ENCODE measurements at places on chromosomes 6 and 20.

DNA sequence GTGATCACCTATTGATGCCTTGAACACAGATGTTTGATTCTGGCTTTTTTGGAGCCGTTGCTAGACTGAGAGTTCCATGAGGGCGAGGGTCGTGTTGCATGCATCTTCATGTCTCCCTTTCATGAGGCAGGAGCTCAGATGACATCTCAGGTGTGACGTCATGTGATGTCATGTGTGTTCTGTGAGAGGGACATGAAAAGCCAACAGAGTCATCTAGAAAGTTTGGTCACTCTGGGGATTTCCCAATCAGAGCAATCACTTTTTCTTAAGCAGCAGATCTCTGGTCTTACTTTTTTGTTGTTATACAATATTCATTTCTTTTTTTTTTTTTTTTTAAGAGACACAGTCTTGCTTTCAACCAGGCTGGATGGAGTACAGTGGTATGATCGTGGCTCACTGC, 411.8 kb downstream of the PREX1 start:
- no peak for DNase-seq

DNA sequence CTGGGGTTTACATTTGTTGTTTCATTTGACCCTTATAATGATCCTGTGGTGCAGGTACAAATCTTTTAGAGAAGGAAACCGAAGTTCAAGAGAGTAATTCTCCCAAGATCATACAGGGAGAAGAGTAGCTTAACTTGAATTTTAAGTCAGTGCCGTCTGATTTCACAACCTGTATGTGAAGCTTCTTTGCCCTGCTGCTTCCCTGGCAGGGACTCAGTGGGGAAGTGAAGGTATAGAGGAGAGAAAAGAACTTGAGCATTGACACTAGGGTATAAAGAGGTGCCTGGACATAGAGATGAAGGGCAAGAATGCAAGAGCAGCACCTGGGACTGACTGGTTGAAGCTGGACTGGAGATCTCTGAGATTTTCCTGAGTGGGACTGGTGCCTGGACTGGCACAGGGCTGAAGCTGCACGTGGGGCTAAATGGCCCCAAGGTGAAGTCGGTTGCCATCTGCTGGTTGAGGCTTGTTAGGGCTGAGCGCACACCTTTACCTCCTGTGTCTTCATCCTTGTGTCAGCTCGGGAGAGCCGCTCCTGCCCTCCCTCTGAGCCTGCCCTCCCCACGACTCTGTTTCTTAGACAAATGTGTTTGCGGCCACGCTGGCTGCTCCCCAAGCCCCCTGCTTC, 41.8 kb downstream of the FARS2 start:
- no peak for DNase-seq

DNA sequence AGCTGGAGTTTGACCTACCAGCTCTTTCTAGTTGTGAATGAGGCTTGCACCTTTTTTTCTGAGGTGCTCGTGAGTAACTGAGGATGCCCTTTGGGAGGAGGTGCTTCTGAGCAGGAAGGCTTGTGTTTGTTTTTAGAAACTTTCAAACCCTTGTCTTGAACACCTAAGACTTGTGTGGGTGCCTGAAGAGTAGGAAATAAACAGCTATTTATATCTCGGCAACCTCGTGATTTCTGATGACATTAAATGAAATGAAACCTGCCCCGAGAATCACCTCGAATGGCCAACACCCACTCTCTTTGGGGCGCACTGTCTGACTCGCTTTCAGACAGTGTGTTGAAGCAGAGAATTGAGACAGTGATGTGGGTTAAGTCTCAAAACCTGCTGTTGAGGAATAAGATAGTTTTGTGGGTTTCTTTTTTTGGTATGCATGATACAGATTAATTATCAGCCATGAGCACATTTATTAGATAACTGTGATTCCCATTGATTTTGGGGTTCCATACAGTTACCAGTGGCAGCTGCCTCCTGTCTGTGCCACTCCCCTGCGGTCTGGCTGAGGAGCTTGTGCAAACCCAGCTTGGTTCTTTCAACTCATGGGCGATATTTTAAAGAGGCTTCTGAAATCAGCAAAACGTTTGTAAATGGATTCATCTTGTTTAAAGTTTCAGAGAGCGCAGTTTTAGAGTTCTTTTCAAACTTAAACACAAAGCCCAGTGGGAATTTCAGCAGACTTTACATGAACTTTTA, 8.4 kb downstream of the IRF4 start:
- DNase-seq: no peak

GRCh38 chr20:8021541-8022269, 2.1 kb upstream of the TMX4 start:
- DNase-seq: no peak

GRCh38 chr6:49151957-49152356, 311.1 kb downstream of the MMUT start:
- DNase-seq: no peak

DNA sequence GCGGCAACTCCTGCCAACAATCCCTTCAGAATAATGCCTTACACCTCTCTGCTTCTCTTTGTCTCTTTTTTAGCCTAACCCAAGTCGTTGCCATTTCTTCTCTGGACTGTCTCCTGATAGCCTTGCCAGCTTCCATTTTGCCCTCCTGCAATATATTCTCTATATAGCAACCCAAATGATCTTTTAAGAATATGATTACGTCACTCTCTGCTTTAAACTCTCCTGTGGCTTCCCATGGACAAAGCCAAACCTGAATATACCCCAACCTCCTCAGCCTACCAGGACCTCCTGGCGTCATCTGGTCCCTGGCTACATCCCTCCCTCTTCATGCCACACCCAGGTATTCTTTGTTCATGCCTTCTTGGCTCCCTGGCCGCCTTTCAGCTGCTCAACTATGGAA, 126.5 kb upstream of the KCNK16 start:
- DNase-seq: no peak

- DNase-seq: no peak
These were observed 63.2 kb downstream of the RAB44 start for GRCh38 chr6:36760685-36761435.

DNA sequence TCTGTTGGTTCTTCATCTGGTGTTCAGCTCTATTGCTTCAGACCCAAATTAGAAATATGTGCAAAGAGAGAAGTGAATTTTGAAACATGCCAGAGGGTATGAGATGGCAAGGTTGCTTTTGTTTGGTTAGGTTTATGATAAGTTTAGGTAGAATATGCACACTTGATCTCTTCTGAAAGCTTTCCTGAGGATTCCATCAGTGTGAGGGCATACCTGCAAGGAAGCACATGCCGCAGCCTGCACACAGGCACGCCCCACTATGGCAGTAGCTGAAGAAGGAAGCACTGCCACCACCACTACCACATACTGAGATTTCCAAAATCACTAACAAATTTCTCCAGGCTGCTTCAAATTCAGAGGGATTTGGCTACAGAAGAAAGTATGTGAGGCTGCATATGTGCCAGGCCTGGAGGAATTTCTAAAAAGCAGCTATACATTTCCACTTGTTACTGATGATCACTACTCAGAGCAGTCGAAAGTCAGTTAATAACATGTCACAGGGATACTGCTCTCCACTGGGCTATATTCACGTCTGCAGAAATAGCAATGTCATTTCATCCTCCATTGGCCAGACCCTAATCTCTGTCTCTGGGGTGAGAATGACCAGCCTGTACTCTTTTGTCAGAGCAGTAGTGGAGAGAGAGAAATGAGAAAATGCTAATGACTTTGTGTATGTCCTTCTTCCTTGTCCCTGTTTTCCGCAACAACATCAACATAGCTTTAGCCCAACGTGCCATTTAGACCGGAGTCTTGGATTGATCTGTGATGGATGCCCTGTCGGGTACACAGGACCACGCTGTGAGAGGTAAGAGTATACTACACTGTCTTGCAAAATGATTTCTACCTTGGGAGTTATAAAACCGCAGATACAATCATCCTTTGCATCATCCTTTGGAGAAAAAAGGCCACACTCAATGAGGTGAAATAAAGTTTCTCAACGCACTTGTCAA, 396.7 kb downstream of the LAMA2 start:
- no peak for DNase-seq

DNA sequence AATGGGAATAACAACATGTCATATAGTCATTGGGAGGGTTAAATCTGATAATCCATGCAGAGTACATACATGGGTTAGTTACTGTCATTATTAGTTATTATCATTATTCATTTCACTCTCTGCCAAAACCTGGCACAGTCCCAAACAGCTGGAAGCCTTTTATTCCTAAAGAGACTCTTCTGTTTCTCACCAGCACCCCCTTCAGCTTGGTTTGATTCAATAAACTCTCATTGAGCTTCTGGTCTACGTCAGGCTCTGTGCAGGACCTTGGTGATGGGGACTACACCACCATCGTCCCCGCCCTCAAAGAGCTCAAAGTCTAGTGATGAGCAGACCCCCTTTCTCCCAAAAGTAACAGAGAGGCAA, 2.3 kb downstream of the KCNK15 start:
- DNase-seq: no peak

DNA sequence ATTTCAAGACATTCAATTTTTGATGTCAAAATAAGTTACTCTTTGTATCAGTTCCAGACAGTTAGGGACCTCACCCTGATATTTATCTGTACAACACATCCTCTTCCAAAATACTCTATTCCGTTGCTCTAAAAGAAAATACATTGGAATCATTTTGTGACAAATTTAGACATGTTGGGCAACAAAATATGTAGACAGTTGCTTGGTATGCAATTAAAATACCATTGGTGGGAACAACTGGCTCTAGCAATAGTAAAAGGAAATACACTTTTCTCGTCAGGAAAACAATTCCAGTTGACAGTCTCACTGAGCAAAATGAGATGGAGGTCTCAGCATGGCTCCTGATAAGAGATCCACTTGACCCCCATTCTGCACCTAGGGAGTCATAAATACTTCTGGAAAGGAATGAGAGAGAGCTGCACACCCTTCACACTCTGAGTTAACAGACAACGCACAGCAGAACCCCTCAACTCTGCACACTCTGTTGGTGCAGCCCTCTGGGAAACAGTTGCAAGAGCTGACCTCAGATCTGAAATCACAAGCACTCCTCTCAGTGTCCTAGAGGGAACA, 171.3 kb upstream of the NT5E start:
- DNase-seq: no peak

DNA sequence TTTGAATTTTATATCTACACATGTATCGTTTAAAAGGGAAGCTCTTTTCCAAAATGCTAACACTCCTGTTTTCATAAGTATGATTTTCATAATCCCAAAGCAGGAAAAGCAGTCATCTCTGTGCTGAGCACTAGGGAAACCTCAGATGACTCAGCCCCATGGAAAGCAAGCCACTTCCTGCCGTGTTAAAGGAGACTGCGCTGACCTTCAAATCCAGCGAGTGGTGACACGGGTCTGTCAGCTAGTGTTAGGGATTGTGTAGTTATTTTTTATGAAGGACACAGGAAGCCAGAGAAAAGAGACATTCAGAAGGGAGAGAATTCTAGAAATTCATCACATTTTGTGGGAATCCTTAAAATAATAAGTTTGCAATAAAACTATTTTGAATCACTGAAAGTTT, 57.0 kb upstream of the CD93 start:
- no peak for DNase-seq

DNA sequence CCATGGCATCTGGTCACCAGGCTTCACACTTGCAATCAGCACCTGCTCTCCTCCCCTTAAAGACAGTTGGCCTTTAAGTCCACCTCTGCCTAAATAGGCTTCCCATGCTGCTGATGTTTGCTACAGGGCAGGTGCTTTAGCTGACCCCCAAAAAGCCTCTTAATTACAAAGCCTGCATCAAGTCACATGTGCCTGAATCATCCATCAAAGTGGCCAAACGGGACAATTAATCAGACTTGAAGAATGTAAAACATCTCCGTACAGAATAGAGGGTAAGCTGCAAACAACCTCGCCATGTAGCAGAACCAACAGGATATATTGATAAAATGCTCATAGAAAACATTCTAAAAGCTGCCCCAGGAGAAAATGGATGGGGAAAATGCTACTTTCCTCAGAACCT, 7.4 kb downstream of the LY86 start:
- DNase-seq: no peak

GRCh38 chr20:40268321-40269075, 420.5 kb downstream of the MAFB start:
- DNase-seq: no peak

- no peak for DNase-seq
These were observed 544 bp downstream of the SMIM29 start for GRCh38 chr6:34248198-34248726.

- DNase-seq: no peak
These were observed 11.8 kb downstream of the UQCC2 start for GRCh38 chr6:33699739-33700138.

- no peak for DNase-seq
These were observed 19.5 kb downstream of the ANKRD60 start for GRCh38 chr20:58208944-58209343.

- DNase-seq: no peak
These were observed 686 bp downstream of the COL12A1 start for GRCh38 chr6:75204959-75205775.

DNA sequence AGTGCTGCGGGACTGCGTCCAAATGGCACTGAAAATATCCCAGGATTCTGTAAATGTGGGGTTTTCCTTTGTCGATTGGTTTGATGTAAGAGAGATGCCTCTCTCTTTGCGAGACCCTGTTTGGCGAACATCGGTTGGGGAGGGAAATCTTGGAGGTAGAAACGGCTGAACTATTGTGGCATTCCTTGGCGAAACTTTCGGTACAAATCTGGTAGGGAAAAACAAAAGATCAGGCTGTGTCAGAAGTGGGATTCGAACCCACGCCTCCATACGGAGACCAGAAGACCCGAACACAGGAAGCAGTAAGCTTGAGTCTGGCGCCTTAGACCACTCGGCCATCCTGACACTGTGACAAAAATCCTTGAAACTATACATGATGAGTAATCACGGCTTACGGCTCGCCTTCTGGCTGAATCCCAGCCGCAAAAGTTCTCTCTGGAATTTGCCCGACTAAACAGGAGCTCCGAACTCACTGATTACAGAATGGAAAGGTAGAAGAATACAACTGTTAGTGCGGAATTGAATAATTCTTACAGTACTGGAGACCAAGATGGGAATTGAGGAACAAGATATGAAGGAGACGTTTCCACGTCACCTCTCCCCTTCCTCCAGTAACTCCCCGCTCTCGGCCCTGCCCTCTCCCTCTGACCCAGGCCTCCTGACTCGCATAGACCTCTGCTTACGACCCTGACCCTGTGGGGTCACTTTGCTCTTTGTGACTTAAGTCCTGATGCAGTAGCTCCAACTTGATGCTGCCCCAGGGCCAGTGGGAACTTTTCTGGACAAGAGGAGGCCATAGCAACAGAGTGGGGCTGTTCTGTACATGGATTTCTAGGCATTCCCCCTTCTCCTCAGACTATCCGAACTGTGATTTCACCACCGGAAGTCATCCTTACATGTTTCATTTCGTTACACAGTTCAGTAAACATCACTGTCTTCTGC, 132.8 kb upstream of the ZNF184 start:
- no peak for DNase-seq
